ENCODE measurements at places on chromosomes 12 and 14.

- no peak for DNase-seq
Observed at GRCh38 chr14:36268121-36268520, 52.3 kb downstream of the MBIP start.

DNA sequence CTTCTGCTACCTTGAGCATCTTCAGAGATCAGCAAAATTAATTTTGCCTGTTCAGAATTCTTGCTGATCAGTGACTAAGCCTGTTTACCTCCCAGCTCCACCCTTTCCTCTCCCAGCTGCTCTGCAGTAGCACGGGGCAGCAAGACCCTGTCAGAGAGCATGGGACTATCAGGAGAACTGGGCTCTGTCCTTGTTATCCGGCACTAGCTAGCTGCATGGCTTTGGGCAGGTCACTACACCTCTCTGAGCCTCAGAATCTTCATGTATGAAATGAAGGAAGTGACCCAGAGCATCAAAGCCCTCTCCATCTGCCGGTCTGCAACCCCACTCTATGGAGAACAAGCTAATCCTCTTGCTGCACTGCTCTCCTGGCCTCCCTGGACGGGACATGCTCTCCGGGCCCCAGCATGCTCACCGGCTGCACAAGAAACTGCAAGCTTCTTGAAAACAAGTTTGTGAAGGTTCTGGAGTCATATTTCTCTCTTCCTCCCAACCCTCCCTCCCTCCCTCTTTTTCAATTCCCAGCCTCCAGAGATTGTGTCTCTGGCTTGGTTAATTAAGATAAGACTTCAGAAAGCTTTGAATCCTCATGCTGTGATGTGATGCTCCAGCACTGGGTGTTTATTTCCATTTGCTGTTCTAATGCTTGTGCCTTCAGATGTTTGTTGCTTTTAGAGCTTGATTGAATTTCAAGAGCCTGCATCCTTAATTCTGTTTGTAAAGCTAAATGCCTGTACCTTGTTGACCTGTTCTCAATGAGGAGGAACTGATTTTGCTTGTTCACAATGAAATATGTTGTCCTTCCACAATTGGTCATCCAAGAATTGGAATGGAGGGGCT, 101.1 kb downstream of the CRACR2A start:
- DNase-seq = no peak

- DNase-seq = no peak
Observed at GRCh38 chr14:106551265-106551664, 1024.9 kb downstream of the TMEM121 start.

DNA sequence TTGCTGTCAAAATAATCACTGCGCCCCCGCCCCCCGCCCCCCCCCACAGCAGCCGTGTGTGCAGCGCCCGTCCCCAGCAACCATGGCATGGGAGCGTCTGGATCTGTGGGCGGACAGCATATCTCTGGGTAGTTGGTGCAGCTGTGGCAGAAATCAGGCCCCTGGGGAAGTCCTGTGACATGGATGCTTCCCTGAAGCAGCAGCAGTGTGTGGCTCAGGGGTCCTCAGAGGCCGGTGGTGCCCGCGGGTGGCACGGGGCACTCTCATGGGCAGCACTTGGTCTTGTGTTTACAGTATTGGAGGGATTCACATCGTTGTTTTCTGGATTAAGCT, 19.2 kb downstream of the XRCC3 start:
- no peak for DNase-seq

DNA sequence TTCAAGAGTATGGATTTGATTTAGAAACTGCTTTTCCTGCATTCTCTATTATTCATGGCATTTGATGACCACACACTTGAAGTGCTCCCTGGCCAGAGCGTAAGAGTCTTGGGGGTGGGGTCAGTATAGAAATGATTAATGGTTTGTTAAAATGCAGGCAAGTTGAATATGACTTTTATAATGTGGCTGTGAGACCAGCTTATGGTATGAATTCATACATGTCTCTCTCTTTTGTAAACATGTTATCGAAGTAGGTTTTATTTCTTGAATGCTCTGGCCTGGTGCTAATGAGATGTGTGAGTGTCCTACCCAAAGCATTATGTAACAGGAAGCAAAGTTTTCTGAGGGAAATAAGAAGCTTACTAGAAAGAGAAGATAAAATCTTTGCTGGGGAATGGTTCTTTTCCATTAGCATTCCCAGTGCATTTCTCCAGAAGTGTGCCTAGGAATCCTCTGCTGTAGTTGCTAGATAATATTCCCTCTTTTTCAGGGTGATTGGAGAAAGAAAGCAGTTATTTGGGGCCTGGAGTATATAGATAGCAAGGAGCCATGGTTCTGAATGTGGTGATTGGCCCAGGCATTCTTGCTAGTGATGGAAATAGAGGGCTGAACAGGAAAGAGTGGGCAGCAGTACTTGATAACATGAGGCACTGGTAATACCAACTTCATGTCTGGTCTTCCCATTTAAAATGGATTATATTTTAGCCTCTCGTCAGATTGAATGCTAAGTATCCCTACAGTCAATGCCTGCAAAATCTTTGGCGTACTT, 289.7 kb downstream of the RAD51B start:
- no peak for DNase-seq

- no peak for DNase-seq
Observed at GRCh38 chr12:105977652-105978051, 161.1 kb downstream of the NUAK1 start.

DNA sequence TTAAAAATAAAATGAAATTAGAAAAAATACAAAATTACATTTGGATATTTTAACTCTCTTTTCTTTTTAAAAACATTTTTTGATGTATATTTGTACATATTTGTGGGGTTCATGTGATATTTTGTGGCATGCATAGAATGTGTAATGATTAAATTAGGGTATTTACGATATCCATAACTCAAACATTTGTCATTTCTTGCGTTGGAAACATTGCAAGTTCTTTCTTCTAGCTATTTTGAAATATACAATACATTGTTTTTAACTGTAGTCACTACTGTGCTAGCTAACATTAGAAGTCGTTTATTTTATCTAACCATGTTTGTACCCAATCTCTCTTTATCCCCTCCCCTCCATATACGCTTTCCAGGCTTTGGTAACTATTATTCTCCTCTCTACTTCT, 13.9 kb upstream of the EIF2S3B start:
- no peak for DNase-seq

DNA sequence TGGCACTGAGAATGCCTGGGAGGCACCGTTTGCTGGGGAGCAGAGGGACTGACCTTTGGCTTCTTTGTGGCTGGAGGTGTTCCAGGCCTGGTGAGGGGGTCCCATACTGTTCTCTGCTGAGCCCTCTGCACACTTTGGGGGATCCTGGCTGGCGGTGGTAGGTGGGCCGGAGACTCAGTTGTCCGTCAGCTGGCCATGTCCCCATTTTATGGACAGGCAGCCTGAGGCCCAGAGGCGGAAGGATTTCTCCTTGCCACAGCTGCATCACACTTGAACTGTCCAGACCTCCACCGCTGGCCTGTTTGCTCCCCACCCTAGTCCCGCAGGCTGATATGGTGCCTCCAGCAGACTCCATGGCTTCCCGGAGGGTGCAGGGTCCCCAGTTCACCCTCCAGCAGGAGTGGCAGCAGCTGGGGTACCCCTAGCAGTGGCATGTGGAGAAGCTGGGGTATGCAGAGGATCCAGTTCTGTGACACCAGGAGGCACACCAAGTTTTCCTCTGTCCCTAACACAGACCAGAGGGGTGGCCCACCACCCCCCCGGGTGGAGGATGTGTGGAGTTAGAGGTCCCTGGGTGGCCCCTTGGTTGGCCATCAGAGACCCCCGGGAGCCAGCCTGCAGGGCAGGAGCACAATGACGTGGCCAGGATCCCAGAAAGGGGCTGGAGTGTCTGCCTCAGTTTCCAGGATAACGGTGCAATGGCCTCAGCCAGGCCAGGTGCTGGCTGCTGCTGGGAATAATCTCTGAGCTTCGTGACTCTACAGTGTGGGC, 14.8 kb downstream of the SLC25A29 start:
- no peak for DNase-seq

GRCh38 chr12:112190231-112191025, 65.1 kb downstream of the TRAFD1 start:
- DNase-seq = no peak

- no peak for DNase-seq
Observed at GRCh38 chr12:68880660-68881325, 52.2 kb downstream of the CPM start.

DNA sequence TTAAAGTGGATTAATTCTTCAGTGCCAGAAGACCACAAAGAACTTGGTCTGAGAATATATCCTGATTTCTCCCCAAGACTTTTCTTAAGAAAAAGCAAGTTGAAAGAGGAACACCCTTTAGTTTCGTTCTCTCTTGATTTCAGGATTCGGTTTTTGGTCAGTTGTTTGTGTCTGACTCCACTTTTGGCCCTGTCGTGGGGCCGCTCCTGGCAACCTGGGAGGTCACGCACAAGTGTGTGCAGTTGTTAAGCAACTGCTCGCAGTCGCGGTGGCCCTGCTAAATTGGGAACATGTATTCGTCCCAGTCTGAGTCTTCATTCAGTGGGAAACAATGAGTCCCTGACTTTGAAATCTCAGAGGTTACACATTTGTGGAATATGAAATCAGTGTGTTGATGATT, 68.7 kb downstream of the RGS6 start:
- DNase-seq = no peak
